Subcutaneous preadipocyte (primary cell): ENCODE measurements at places on chromosomes 12 and 14. TPM values are rescaled to one million over a fixed set of nuclear protein-coding genes. Genes with fewer than 3 reads are reported as not detected.

The CLEC4D gene
- total RNA-seq = not detected in 2 replicates

The SLC35F4 gene
- 0.59 TPM in 1 of 2 replicates, not detected in the other for total RNA-seq

The STYK1 gene
- 0.59 TPM in 1 of 2 replicates, not detected in the other for total RNA-seq

The TRPV4 gene
- 0.59 and 1.1 TPM in 2 replicates for total RNA-seq

The SOX5 gene
- 4.4 and 6.8 TPM in 2 replicates for total RNA-seq

The PRR4 gene
- 2.2 and 3.9 TPM in 2 replicates for total RNA-seq

The ADAMTS20 gene
- not detected in 2 replicates for total RNA-seq

The ANO4 gene
- 1.8 and 4.3 TPM in 2 replicates for total RNA-seq

The TAC3 gene
- total RNA-seq = not detected in 2 replicates

The CLEC1B gene
- total RNA-seq = not detected in 2 replicates

The IL31 gene
- not detected in 2 replicates for total RNA-seq

The SERPINA10 gene
- not detected in 2 replicates for total RNA-seq

The PRH2 gene
- total RNA-seq = not detected in 2 replicates

The PKP2 gene
- total RNA-seq = not detected in 2 replicates

The TMPRSS12 gene
- total RNA-seq = not detected in 2 replicates

The LMO3 gene
- 0.98 and 14.3 TPM in 2 replicates for total RNA-seq

The BATF gene
- total RNA-seq = not detected in 2 replicates

The MYH6 gene
- total RNA-seq = not detected in 2 replicates

The PTPRB gene
- total RNA-seq = under 0.01 TPM in 1 of 2 replicates, not detected in the other

The NKX2-1 gene
- not detected in 2 replicates for total RNA-seq

The TC2N gene
- total RNA-seq = 1.2 and 1.5 TPM in 2 replicates

The DLST gene
- total RNA-seq = 68.7 and 95.0 TPM in 2 replicates

The ESPL1 gene
- 6.2 and 14.1 TPM in 2 replicates for total RNA-seq

The ALDH1L2 gene
- total RNA-seq = 18.4 and 21.1 TPM in 2 replicates

The EP400 gene
- 11.4 and 15.2 TPM in 2 replicates for total RNA-seq

The GEMIN2 gene
- total RNA-seq = 21.3 and 29.0 TPM in 2 replicates

The HSPA2 gene
- 0.73 and 1.2 TPM in 2 replicates for total RNA-seq

The TMEM233 gene
- total RNA-seq = 4.5 and 4.8 TPM in 2 replicates

The ACOT6 gene
- not detected in 2 replicates for total RNA-seq
